ENCODE measurements at places on chromosomes 6 and 20.

DNA sequence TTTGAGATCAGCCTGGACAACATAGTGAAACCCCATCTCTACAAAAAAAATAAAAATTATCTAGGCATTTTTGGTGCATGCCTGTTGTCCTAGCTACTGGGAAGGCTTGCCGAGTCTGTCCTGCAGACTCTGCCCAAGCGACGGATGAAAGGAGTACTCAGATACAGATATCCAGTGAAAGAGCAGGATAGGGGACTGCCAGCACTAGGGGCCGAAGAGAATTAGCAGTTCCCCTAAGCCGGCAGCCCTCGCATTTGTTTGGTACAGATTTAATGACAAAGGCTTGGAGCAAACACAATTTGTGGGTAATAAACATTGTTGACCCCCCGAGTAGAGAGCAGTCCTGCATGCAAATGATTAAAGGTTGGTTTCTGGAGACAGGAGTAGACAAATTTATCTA lies 5.4 kb upstream of the TBC1D20 start:
- DNase-seq = no peak

DNA sequence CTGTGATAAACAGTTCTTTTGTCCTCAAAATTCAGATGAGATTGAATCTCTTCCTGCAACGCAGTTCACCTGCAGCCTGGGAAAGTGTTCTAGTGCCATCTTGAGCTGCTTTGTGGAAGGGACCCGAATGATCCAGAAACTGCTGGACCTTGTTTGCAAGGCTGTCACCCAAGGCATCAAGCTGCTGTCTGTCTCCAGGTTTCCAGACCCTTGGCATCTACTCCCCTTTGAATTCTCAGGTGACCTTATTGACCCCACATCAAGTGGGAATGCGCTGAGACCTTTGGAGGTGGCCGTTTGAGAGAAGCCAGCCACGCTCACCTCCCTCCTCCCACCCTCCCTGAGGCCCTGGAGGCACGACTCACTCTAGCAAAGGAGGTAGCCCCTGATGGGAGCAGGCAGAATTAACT lies 112.5 kb downstream of the EDN3 start:
- DNase-seq = no peak

DNA sequence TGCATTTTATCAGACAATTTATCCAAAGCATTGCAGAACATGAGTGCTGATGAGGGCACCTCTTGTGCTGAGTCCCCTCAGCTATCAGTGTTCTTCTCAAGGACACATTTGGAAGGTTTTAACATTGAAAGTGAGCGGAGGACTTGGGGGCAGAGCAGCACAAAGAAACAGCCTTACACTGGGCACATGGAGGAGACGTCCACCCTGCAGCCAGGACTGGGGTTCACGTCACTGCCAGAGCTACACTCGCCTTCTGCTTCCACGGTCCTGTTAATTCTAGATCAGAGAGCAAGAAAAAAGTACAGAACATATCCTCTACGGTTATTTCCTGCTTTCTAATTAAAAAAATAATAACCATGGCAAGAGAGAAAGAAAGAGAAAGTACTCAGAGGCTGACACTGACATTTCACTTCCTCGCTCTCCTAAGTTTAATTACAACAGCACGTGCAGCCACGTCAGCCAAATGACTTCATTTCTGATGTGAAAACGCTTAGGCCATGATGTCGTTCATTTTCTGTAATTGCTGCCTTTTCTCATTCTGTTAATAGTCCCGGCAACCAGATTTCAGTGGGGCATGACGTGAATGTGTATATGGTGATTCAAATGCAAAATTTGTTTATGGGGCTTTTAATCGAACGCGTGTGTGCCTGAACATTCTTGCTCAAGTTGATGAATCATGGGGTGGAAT lies 5.1 kb downstream of the PRND start:
- no peak for DNase-seq

GRCh38 chr6:12715437-12715836 lies 1.1 kb upstream of the PHACTR1 start:
- no peak for DNase-seq

DNA sequence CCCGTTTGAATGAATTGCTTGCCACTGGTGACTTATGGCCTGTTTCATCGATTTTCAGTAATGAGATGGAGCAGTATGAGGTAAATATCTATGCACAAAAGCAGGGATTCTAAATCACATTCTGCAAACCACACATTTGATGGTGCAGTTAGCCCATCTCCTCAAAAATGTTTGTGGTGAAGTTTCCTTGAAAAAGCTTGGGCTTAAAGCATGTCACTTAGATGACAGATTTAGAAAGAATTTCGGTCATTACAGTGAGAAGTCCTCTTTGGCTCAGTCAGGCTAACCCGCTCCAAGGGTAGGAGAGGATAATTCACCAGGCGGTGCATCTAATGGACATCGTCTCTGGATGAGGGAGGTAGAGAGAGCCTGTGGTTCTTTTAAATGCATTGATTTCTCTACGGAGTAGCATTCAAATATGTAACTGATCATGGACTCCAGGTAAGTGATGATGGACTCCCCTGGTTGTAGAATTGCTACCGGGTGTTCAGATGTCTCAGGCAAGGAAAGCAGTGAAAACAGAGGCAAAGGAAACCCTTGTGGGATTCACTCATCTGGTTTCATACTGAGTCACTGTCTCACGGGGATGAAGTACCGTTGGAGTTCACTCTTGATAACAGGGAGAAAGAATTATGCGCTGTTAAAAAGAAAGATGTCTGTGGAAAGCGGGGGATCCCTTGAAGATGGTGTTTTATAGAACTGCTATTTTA lies 65.3 kb downstream of the AIG1 start:
- DNase-seq = no peak

DNA sequence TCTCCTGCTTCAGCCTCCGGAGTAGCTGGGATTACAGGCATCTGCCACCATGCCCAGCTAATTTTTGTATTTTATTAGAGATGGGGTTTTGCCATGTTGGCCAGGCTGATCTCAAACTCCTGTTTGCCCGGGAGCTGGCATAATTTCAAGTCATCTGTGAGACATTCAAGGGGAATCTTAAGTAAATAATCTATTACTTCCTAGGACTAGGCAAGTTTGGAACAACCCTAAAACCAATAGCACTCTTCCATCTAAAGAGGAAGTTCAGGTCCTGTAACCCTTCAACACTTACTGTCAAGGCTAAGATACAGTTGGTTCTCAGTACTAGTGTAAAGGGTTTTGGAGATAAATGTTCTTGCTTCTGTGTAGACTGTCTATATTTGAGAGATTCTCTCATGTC lies 267.8 kb upstream of the IRAK1BP1 start:
- DNase-seq = no peak

DNA sequence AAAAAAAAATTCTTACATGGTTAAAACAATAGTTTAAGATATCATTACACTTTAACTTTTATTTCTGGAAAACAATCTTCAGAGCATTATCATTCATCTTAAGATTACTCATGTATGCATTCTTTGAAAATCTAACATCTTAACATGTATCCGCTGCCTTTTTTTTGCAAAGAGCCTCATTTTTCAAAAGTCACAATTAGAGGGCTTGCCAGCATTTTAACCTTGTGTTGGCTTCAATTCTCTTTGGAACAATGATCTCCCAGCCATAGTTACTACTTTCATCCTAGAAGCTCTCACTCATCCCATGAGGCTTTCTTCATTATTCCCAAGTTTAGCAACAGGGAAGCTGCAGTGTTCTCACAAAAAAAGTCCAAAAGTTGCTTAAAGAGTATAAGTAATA lies 330.8 kb downstream of the BCKDHB start:
- no peak for DNase-seq

DNA sequence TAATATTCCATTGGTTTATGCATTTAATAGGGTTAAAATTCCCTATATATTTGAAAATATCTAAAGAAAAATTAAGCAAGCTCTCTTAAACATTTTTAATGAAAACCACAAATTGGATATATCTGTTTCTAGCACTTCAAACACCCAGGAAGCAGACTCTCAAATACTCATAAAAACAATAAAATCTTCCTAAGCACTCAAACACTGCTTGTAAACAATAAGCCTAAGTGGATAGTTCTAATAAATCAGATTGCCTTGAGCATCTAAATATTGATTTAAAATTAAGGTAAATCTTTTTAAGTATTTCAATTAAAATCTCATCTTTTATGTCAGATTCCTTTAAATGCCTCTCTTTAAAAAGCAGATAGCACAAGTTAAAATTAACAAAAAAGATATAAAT lies 254.4 kb downstream of the KCNQ5 start:
- DNase-seq = no peak

DNA sequence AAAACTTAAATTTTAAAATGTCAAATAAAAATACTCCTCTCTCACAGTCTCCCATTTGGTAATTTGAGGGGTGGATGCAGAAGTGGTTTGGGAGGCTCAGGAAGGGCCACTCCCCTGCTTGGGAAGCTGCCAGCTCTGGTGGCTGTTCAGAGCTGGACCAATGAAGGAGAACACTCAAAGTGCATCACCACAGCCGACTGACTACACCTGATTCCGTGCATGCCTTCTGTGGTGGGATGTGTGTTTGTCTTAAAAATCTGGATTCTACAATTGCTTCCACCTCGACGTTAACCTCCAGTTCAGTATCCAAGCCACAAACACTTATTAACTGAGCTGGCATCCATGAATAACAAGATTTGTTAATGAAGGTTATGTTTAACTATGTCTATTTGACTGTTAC lies 137.3 kb downstream of the FOXC1 start:
- no peak for DNase-seq

- DNase-seq = no peak
Measured at GRCh38 chr6:83260577-83260976, 67.4 kb downstream of the RWDD2A start.

DNA sequence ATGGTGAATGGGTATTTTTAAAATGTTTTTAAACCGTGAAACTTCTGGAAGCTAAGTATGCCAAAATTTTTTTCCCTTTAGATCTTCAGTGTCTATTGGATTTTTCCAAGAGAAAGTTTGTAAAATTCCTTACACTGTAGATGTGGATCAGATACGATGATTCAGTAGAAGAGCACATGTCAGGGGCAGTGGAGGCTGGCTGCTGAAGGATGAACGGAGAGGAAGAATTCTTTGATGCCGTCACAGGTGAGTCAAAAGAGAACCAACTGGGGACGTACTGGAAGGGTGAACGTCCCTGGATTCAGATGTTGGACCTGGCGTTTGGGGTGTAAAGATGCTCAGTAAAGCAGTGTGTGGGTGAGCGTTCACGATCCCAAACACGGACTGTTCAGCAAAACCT lies 17.7 kb downstream of the OSBPL2 start:
- no peak for DNase-seq

- no peak for DNase-seq
Measured at GRCh38 chr20:5608442-5609161, 141.6 kb upstream of the SHLD1 start.

DNA sequence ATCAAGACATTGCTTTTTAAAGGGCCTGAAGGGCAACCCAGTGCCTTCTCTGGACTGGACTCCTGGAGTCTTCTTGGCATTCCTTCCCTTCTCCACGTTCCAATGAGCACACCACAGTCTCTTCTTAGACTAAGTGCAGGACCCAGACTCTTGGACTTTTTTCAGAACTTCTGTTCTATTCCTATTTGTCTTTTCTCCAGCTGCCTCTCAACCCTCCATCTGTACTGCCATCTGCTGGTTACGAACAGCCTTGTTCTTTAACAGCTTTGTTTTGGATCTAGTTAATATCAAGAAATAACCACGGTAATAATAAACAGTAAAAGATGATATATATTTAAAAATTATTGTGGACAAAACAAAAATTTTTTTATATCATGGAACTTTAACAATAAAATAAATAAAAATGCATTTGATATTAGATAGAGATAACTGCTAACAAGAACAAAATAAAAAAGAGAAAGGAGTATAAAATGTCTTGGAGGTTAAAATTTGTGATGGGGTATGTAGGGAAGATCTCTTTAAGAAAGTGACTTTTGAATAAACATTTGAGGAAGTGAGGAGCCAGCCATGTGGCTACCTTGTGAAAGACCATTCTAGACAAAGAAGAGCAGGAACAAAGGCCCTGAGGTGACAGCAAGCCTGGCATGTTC lies 105.1 kb upstream of the HCRTR2 start:
- DNase-seq = no peak

DNA sequence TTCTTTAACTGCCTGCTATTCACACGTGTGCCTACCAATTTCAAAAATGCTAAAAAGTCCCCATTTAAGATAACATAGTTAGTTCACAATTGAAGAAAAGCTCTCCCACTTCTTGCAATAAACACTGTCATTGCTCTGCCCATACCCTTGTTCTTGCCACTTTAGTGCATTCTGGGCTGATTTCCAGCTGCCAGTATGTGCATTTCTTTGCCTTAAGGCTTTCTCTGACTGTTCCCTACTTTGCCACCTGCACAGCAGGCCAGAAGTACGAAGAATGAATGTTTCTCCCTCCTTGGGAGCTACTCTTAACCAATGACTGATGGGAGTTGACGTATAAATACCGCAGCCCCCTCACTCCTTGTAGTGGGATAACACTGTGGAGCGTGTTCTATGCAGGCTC lies 16.0 kb upstream of the ATRN start:
- DNase-seq = no peak

DNA sequence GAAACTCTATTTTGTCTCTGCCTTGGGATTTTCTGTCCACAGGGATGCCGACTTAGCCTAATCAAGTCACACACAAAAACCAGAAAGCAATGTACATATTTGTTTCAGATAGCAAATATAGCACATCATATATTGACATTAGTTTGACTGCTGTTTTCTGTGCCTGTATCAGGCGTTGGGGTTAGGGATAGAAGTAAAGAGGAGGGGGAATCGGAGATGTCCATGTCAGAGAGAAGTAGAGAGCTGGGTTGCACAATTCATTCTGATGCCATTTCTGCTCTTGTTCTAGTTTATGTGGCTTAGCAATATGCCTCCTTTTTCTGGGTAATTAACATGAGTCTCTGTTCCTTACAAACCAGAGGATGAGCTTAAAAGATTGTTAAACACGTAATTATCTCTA lies 14.7 kb upstream of the IPCEF1 start:
- no peak for DNase-seq

- no peak for DNase-seq
Measured at GRCh38 chr6:46756469-46757213, 9.9 kb downstream of the ANKRD66 start.

- DNase-seq = no peak
Measured at GRCh38 chr6:149182262-149182661, 135.2 kb upstream of the TAB2 start.

GRCh38 chr20:18066421-18067333 lies 9.0 kb upstream of the OVOL2 start:
- DNase-seq = no peak

GRCh38 chr6:100453701-100454521 lies 10.8 kb downstream of the SIM1 start:
- DNase-seq = no peak

DNA sequence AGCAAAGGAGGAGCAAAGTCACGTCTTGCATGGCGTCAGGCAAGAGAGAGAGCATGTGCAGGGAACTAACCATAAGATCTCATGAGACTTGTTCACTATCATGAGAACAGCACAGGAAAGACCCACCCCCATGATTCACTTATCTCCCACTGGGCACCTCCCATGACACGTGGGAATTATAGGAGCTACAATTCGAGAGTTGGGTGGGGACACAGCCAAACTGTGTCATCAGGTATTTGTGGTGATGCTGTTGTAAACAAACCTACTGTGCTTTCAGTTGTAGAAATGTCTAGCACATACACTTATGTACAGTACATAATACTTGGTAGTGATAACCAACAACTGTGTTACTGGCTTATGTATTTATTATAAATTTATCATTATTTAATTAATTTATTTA lies 128.3 kb downstream of the UTRN start:
- DNase-seq = no peak
